ENCODE measurements at places on chromosomes 3 and 15.
A peak's percentile ranks its signal among the peaks of the same experiment; 100 is the strongest.

GRCh38 chr3:138640537-138640936 lies 32.0 kb downstream of the FAIM start:
- DNase-seq, result no peak

DNA sequence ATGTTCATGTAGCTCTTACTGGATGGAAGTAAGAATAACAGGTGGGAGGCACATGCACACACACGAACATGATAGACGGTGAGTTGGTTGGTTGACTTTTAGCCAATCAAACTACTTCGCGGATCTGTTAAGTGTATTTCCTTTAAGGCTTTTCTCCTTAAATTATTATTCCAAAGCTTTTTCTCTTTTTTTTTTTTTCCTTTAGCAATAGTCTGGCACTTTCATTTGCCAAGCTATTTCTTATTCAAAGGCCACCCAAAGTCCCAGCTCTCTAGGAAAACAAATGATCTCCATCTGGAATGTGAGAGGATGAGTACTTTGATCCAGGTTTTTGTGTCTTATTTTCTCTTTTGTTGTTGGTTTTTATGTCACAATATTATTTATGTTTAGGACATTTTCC lies 141.1 kb downstream of the TPRG1 start:
- no peak for DNase-seq

DNA sequence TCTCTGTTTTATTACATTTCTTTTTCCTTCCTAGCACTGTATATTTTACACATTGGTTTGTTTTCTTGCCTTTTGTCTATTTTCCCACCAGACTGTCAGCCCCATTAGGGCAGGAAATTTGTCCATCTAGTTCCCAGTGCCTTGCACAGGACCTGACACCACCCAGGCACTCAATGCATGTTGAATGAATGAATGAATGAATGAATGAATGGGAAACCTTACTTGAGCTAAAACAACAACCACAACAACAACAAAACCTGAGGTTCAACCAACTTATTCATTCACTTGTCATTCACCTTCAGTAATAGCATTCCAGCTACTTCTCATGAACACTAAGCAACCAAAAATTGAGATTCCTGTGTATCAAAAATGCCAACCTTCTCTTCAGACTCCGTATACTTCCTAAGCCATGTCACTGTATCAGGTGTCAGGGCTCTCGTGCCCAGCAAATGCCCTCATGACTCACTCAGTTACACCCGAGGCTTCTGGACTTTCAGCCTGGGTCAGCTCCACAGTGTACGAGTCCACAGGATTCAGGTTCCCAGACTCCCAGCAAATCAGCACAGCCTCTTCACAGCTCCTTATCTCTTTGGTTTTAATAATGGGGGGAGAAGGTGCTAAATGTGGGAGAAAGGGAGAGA lies 37.3 kb downstream of the FSD2 start:
- no peak for DNase-seq

DNA sequence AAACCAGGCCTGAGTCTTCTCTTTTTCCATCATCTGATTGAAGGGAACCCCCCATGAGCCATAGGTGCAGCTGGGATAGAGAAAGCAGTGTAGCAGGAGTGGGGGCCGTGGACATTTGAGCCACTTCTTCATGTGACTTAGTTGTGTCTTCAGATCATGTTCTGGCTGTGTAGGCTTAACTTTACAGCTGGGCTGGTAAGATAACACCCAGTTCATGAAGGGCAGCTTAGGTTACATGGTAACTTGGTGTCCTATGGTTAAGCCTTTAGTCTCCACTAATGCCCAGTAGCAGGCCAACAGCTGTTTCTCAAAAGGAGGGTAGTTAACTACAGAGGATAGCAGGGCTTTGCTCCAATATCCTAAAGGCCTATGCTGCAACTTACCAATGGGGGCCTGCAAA lies 11.4 kb upstream of the SNRPN start:
- no peak for DNase-seq

- no peak for DNase-seq
Observed at GRCh38 chr15:34039790-34040113, 748 bp upstream of the AVEN start.

- DNase-seq, result no peak
Observed at GRCh38 chr3:153927107-153927506, 194.1 kb upstream of the ARHGEF26 start.

- DNase-seq, result peak; percentile 69
Observed at GRCh38 chr3:50519471-50520089, 16.1 kb upstream of the CACNA2D2 start.
